Mesendoderm (in vitro differentiated cells): ENCODE measurements at places on chromosomes 7 and 10.

- no peaks in the 10 kb centered on the region for H3K27me3 ChIP-seq
- H3K36me3 ChIP-seq: no peaks in the 10 kb centered on the region
- H3K27ac ChIP-seq: no peak overlapping the region
- H3K4me1 ChIP-seq: no peaks in the 10 kb centered on the region
Measured at GRCh38 chr10:6037422-6037821, 24.7 kb downstream of the IL2RA start.

DNA sequence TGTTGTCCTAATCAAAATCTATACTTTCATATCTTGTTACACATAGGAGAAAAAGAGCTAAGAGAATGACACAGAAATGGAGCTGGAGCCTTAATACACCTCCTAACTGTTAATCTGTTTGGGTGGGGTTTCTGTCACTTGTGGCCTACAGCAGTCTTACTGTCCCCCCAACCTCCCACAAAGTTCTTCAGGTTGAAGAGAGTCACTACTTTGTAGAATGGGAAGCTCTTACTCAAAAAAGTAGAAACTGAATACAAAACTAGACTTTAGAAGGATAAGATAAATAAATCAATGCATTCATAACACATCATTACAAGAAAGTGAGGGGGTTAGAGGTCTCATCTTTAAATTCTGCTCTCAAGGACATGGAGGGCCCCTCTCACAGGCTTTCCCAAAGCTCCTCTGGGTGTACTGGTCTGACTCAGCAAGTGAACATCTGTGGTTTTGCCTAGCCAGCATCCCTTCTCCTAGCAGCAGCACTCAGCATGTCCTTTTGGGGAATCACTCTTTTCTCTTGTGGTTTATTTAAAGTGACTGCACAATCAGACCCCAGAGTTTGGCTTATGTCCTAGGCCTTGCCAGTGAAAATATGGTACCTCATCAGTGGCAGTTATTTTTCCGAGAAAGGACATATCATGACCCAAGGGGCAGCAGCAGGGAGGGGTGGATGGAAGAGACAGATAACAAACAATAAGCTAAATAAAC, 2.0 kb upstream of the BLVRA start:
- DNase-seq: no peak
- no peaks in the 10 kb centered on the region for H3K36me3 ChIP-seq
- H3K4me3 ChIP-seq: no peak overlapping the region
- peaks cover 2% of the 10 kb centered on the region for H3K4me1 ChIP-seq
- H3K27ac ChIP-seq: no peak overlapping the region
- H3K27me3 ChIP-seq: peaks cover 2% of the 10 kb centered on the region

GRCh38 chr7:148304083-148304335, 286.6 kb upstream of the C7orf33 start:
- H3K4me3 ChIP-seq: no peak overlapping the region
- no peaks in the 10 kb centered on the region for H3K36me3 ChIP-seq
- H3K27ac ChIP-seq: no peak overlapping the region
- DNase-seq: no peak
- no peaks in the 10 kb centered on the region for H3K27me3 ChIP-seq

DNA sequence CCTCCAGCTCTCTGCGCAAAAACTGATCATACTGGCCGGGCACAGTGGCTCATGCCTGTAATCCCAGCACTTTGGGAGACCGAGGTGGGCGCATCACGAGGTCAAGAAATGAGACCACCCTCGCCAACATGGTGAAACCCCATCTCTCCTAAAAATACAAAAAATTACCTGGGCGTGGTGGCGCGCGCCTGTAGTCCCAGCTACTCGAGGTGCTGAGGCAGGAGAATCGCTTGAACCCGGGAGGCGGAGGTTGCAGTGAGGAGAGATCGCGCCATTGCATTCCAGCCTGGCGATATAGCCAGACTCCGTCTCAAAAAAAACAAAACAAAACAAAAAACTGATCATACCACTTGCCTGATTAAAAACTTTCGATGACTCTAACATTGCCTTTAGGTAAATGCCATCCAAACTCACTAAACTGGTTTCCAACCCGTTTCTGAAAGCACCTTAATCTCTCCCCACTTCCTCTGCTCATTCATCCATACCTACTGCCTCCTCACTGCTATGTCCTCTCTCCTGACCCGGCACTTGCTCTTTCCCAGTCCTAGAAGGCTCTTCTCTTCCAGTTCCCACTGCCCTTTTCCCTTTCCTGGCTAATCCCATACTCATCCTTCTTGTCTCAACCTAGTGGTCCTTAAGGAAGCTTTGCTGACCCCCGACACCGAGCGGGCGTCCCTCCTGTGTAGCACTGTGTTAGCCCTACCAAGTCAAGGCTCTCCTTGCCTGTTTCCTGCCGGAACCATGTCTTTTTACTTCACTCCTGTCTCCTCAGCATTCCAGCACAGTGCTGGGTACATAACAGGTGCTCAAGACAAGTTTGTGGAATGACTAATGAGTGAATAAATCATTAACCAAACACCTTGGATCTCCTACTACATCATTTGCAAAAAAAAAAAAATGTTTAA, 686 bp upstream of the MIOS start:
- peaks cover 4% of the 10 kb centered on the region for H3K4me1 ChIP-seq
- H3K36me3 ChIP-seq: no peaks in the 10 kb centered on the region
- no peak overlapping the region for H3K4me3 ChIP-seq
- peak; percentile 57 for DNase-seq
- H3K27ac ChIP-seq: no peak overlapping the region

- no peak for DNase-seq
- H3K4me1 ChIP-seq: no peaks in the 10 kb centered on the region
- H3K27me3 ChIP-seq: no peaks in the 10 kb centered on the region
- no peak overlapping the region for H3K4me3 ChIP-seq
- H3K36me3 ChIP-seq: no peaks in the 10 kb centered on the region
- H3K27ac ChIP-seq: no peak overlapping the region
Measured at GRCh38 chr7:135372222-135372621, 137.7 kb downstream of the CNOT4 start.

DNA sequence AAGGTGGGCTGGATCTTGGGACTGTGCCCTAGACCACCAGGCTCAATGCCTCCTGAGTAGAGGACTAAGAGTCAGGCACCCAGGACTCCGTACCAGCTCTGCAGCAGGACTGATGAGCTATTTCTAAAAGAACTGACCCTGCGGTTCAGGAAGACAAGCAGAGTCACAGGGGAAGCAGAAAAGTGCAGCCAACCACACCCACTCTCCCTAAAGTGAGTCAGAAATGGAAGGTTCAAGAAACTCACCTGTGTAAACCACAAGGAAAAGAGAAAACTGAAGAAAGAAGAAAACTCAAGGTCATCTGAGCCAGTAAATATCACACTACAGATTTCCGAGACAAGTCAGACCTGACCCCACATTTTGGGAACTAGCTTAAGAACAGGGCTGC, 2.5 kb downstream of the PARP12 start:
- H3K27ac ChIP-seq: no peak overlapping the region
- no peak overlapping the region for H3K4me3 ChIP-seq
- no peak for DNase-seq

DNA sequence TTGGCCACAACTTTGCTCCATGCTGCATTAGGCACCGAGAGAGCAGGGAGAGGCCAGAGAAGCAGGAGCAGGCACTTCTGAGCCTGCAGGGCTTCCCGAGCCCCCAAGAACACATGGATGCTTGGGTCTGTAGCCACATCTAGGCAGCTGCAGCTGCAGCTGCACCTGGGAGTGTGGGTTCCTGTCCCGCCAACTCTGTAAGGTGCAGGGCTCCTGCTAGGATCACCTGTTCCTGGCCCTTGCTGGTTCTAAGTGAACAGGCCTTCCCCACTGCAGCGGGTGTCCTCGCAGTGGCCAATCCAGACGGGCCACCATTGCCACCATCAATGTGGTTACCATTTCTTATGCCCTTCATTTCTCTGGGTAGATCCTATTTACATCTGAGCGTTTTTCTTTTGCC, 330.3 kb downstream of the AUTS2 start:
- H3K4me1 ChIP-seq: no peaks in the 10 kb centered on the region
- H3K36me3 ChIP-seq: no peaks in the 10 kb centered on the region
- no peak for DNase-seq
- no peak overlapping the region for H3K4me3 ChIP-seq
- no peak overlapping the region for H3K27ac ChIP-seq

GRCh38 chr7:20799566-20800366, 13.1 kb upstream of the SP8 start:
- H3K36me3 ChIP-seq: no peaks in the 10 kb centered on the region
- H3K27ac ChIP-seq: no peak overlapping the region
- no peak overlapping the region for H3K4me3 ChIP-seq

DNA sequence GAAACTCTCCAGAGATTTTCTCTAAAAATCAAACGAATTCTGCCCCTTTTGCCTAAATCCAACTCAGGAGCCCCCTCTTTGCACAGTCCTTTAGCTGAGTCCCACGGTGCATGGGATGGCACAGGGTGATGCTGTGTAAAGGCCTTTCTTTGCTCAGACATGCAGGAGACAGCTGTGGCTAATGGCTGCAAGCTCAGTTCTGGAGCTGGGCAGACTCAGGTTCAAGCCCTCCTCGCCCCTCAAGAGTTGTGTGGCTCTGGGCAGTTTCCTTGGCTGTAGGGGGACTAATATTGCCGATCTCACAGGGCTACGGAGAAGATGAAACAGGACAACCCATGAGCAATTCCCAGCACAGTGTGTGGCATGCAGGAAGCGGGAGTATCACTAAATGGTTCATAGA, 42.6 kb downstream of the CLEC2L start:
- no peak overlapping the region for H3K27ac ChIP-seq
- DNase-seq: no peak
- H3K27me3 ChIP-seq: no peaks in the 10 kb centered on the region

- no peak overlapping the region for H3K4me3 ChIP-seq
- DNase-seq: no peak
- H3K27me3 ChIP-seq: no peaks in the 10 kb centered on the region
- H3K4me1 ChIP-seq: no peaks in the 10 kb centered on the region
- peaks cover 13% of the 10 kb centered on the region for H3K36me3 ChIP-seq
Measured at GRCh38 chr10:124999433-125000365, 57.8 kb downstream of the ZRANB1 start.

- no peak overlapping the region for H3K27ac ChIP-seq
- no peaks in the 10 kb centered on the region for H3K27me3 ChIP-seq
- no peak for DNase-seq
- H3K4me1 ChIP-seq: no peaks in the 10 kb centered on the region
- H3K36me3 ChIP-seq: no peaks in the 10 kb centered on the region
- H3K4me3 ChIP-seq: no peak overlapping the region
Measured at GRCh38 chr7:66033471-66034385, 41.9 kb upstream of the ASL start.

GRCh38 chr10:45044290-45044689, 43.6 kb downstream of the ZNF22 start:
- peak; percentile 25 for DNase-seq
- H3K4me3 ChIP-seq: no peak overlapping the region
- no peaks in the 10 kb centered on the region for H3K4me1 ChIP-seq

DNA sequence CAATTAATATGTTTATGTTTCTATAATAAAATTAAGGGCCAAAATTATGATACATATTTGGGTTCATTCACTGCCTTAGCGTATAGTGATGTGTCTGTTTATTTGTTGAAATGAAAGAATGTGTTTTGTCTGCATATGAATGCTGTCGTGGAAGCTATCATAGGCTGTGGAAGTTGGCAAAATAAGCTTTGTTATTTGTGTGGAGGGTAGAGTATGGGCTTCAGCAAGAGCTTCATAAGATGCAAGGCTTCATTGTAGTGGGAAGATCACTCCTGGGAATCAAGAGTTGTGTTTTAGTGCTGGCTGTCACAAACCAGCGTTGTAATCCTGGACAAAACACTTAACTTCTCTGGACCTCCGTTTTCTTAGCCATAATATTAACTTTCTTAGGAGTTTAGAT, 2.5 kb downstream of the SLK start:
- H3K27me3 ChIP-seq: no peaks in the 10 kb centered on the region
- H3K27ac ChIP-seq: no peak overlapping the region
- no peak overlapping the region for H3K4me3 ChIP-seq

DNA sequence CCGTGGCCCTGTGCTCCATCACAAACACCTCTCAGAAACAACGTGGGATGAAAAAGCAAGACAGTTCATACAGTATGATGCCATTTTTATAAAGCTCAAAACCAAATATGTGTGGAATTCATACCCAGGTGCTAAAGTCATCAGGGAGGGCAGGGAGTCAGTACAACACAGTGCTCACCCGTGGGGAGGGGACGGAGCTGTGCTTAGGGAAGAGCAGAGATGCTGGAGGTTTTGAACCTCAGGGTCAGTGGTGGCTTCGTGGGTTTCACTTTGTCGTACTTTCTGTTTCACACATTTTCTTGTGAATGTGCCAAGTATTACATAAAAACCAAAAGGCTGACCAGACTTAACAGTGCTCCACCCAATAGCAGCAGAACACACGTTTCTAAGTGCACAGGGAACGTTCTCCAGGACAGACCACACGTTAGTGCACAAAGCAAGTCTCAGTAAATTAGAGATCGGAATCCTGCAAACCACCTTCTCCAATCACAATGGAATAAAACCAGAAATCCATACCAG, 21.2 kb downstream of the ZMIZ2 start:
- no peaks in the 10 kb centered on the region for H3K4me1 ChIP-seq
- no peak overlapping the region for H3K27ac ChIP-seq
- H3K4me3 ChIP-seq: no peak overlapping the region
- no peak for DNase-seq
- no peaks in the 10 kb centered on the region for H3K27me3 ChIP-seq
- H3K36me3 ChIP-seq: peaks cover 9% of the 10 kb centered on the region

- peak overlapping the region; percentile 91 for H3K4me3 ChIP-seq
- DNase-seq: no peak
- no peaks in the 10 kb centered on the region for H3K27me3 ChIP-seq
- H3K36me3 ChIP-seq: no peaks in the 10 kb centered on the region
- H3K27ac ChIP-seq: no peak overlapping the region
Measured at GRCh38 chr7:75915416-75916156, 631 bp downstream of the POR start.

GRCh38 chr7:66970310-66970709, 25.1 kb downstream of the SBDS start:
- H3K27ac ChIP-seq: no peak overlapping the region
- no peaks in the 10 kb centered on the region for H3K4me1 ChIP-seq
- no peaks in the 10 kb centered on the region for H3K36me3 ChIP-seq
- no peak overlapping the region for H3K4me3 ChIP-seq
- DNase-seq: no peak
- no peaks in the 10 kb centered on the region for H3K27me3 ChIP-seq

DNA sequence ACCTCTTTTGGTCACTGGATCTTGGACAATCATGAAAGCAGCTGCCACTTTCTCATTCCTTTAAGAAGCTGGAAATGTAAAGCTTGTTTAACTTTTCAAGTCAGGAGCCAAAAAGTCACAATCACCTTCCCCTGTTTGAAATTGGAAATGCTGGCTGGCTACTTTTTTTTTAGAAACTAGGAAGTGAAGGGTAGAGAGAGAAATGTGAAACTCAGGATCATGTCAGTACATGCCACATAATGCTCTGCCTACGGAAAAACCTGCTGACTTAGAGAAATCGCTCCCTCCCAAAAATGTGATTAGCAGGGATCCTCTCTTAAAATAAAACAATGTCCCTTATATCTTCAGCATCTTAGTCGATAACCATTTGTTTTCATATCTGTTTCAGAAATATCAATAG, 188.4 kb upstream of the C7orf33 start:
- H3K4me3 ChIP-seq: no peak overlapping the region
- H3K27me3 ChIP-seq: no peaks in the 10 kb centered on the region
- no peak overlapping the region for H3K27ac ChIP-seq

- no peak for DNase-seq
- no peak overlapping the region for H3K27ac ChIP-seq
- no peaks in the 10 kb centered on the region for H3K27me3 ChIP-seq
- H3K4me1 ChIP-seq: no peaks in the 10 kb centered on the region
- H3K4me3 ChIP-seq: no peak overlapping the region
Measured at GRCh38 chr10:116608686-116609594, 11.8 kb upstream of the PNLIPRP2 start.

- peak overlapping the region; percentile 65 for H3K4me3 ChIP-seq
- H3K36me3 ChIP-seq: no peaks in the 10 kb centered on the region
- peaks cover 13% of the 10 kb centered on the region for H3K27me3 ChIP-seq
- no peaks in the 10 kb centered on the region for H3K4me1 ChIP-seq
- H3K27ac ChIP-seq: no peak overlapping the region
Measured at GRCh38 chr7:151875942-151876898, 695 bp downstream of the PRKAG2 start.
